ENCODE measurements at places on chromosomes 2 and 18. TPM values are rescaled to one million over a fixed set of nuclear protein-coding genes. Genes with fewer than 3 reads are reported as not detected.
A peak's percentile ranks its signal among the peaks of the same experiment; 100 is the strongest.

Gene CFAP210
- total RNA-seq: not detected

Gene PXDN
- not detected for total RNA-seq

Gene ZSWIM2
- not detected for total RNA-seq

Gene PROKR1
- not detected for total RNA-seq

Gene COL5A2
- total RNA-seq: 4.7 TPM

Gene FBXO48
- 1.2 TPM for total RNA-seq

Gene ICOS
- total RNA-seq: 197 TPM

Gene ZAP70
- 167 TPM for total RNA-seq

- H3K27ac ChIP-seq: no peak overlapping the region
- H3K36me3 ChIP-seq: no peaks in the 10 kb centered on the region
- peaks cover 15% of the 10 kb centered on the region for H3K4me1 ChIP-seq
- no peak for DNase-seq
These were observed 132.7 kb downstream of the ALPK2 start for GRCh38 chr18:58496231-58496630.

GRCh38 chr18:2903006-2903405 is 56.2 kb downstream of the EMILIN2 start:
- DNase-seq: no peak
- H3K27ac ChIP-seq: no peak overlapping the region
- H3K27me3 ChIP-seq: no peaks in the 10 kb centered on the region
- H3K4me1 ChIP-seq: peaks cover 12% of the 10 kb centered on the region
- H3K4me3 ChIP-seq: no peak overlapping the region

- peaks cover 16% of the 10 kb centered on the region for H3K4me1 ChIP-seq
- DNase-seq: no peak
- no peak overlapping the region for H3K27ac ChIP-seq
- H3K4me3 ChIP-seq: no peak overlapping the region
- no peaks in the 10 kb centered on the region for H3K36me3 ChIP-seq
- no peaks in the 10 kb centered on the region for H3K27me3 ChIP-seq
These were observed 44.7 kb upstream of the DNAH7 start for GRCh38 chr2:196113061-196113974.

DNA sequence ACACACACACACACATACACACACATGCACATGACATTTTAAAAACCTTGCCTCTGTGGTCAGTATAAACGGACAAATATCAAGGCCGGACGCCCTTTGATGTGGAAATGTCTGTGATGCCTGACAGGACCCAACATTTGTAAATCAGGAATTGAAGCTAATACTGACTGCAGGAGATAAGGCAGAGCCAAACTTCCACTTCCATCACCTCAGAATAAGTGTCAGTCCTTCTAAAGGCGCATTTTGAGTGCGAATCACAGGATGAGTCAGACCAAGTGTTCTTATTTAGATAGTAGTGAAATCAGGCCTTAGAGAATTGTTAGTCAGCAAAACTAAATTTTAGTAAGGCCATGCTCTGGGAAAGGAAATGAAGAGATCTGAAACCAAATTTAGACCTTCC is 211.7 kb upstream of the LRATD1 start:
- no peak overlapping the region for H3K4me3 ChIP-seq
- H3K27me3 ChIP-seq: no peaks in the 10 kb centered on the region
- DNase-seq: no peak
- no peak overlapping the region for H3K27ac ChIP-seq
- no peaks in the 10 kb centered on the region for H3K36me3 ChIP-seq

DNA sequence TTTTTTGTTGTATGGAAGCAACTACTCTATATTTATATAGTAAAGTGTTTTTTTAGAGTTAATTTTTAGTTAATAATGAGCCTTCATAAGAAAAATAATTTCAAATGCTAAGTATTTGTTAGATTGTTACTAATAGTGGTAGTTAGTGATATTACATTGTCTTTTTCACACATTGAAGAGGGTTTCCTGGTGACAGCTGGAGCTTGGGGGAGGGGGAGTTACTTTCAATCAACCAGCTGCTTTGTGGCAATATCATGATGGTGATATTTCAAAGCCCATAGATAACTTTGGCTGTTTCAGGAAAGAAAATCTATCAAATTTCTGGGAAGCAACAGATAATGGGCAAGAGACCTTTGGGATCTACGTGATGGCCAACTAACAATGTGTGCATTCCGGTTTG is 4.1 kb downstream of the RHBDD1 start:
- no peak overlapping the region for H3K4me3 ChIP-seq
- H3K27me3 ChIP-seq: no peaks in the 10 kb centered on the region
- H3K4me1 ChIP-seq: peaks cover 67% of the 10 kb centered on the region

DNA sequence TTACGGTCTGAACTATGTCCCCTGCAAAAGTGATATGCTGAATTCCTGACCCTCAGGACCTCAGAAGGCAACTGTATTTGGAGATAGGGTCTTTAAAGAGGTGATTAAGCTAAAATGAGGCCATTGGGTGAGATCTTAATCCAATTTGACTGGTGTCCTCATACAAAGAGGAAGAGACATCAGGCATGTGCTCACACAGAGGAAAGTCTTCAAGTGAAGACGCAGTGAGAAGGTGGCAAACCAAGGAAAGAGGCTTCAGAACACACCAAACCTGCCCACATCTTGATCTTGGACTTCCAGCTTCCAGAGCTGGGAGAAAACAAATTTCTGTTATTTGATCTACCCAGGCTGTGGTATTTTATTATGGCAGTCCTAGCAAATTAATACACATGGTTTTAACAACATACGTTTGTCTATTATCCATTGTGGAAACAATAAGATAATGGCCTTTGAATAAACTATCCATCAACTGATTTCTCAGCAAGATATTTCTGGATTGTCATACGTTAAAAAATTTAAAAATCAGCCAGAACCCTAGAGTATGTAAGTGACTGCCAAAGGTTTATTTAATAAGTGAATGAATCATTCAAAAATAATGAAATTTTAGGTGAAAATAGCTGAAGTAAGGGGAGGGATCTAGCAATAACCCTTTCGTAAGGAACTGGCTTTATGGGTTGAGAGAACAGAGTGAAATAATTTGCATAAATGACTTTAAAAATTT is 6.5 kb downstream of the WIPF1 start:
- no peak for DNase-seq
- peaks cover 67% of the 10 kb centered on the region for H3K4me1 ChIP-seq
- H3K36me3 ChIP-seq: peaks cover 28% of the 10 kb centered on the region
- H3K4me3 ChIP-seq: peak overlapping the region; percentile 3
- peak overlapping the region; percentile 91 for H3K27ac ChIP-seq
- H3K27me3 ChIP-seq: no peaks in the 10 kb centered on the region

GRCh38 chr2:112216167-112216566 is 38.7 kb downstream of the ZC3H8 start:
- no peak overlapping the region for H3K4me3 ChIP-seq
- peaks cover 4% of the 10 kb centered on the region for H3K4me1 ChIP-seq
- DNase-seq: no peak

- H3K27me3 ChIP-seq: no peaks in the 10 kb centered on the region
- H3K4me1 ChIP-seq: peaks cover 6% of the 10 kb centered on the region
- H3K4me3 ChIP-seq: no peak overlapping the region
- H3K36me3 ChIP-seq: peaks cover 36% of the 10 kb centered on the region
- no peak overlapping the region for H3K27ac ChIP-seq
These were observed 172.0 kb downstream of the SRBD1 start for GRCh38 chr2:45438872-45439665.

- H3K27ac ChIP-seq: no peak overlapping the region
- no peaks in the 10 kb centered on the region for H3K27me3 ChIP-seq
- H3K4me3 ChIP-seq: no peak overlapping the region
- no peak for DNase-seq
These were observed 115.8 kb upstream of the FSHR start for GRCh38 chr2:49270091-49270490.

GRCh38 chr2:129699781-129700573 is 279.5 kb upstream of the RAB6C start:
- no peak for DNase-seq
- H3K27me3 ChIP-seq: peaks cover 6% of the 10 kb centered on the region
- no peak overlapping the region for H3K27ac ChIP-seq
- H3K4me3 ChIP-seq: no peak overlapping the region
- H3K36me3 ChIP-seq: no peaks in the 10 kb centered on the region

GRCh38 chr2:207252979-207253645 is 87.4 kb upstream of the KLF7 start:
- no peaks in the 10 kb centered on the region for H3K36me3 ChIP-seq
- peaks cover 12% of the 10 kb centered on the region for H3K4me1 ChIP-seq
- H3K27ac ChIP-seq: no peak overlapping the region
- H3K4me3 ChIP-seq: no peak overlapping the region
- H3K27me3 ChIP-seq: no peaks in the 10 kb centered on the region
- DNase-seq: no peak

DNA sequence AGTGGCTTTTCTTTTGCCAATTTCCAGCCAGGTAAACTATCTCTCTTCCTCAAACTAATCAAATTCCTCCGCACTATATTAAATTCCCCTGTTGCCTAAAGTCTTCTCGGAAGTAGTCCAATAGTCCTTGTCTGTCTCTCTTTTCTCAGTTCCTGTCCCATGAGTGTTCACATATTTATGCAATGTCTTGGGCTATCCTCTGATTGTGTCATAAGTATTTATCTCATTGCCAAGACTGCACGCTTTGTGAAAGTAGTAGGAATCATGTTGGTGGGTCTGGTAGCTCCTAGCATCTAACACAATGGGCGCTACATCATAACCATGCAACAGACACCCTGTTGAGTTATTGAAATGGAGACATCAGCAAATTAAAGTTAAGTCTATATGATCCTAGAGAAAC is 59.9 kb upstream of the POU3F3 start:
- H3K36me3 ChIP-seq: no peaks in the 10 kb centered on the region
- H3K27ac ChIP-seq: no peak overlapping the region
- no peaks in the 10 kb centered on the region for H3K4me1 ChIP-seq
- no peak for DNase-seq
- H3K27me3 ChIP-seq: peaks cover 5% of the 10 kb centered on the region
- H3K4me3 ChIP-seq: no peak overlapping the region

DNA sequence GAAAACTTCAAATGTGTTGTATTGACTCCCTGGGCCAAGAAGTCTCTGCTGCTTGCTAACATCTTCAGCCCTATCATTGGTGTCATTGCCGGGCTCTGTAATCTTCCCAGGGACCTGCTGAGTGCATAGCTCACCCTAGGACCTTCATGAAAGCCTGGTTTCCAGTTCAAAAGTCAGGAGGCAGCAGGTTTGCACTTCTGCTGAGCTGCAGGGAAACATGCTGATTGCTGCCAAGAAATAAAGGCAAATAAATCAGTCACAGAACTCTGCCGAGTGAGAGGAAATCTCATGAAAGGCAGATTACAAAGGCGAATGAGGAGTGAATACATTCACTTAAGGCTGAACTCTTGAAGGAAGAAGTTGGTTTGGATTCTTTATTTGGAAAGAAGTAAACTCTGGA is 1947.6 kb upstream of the CELF4 start:
- no peak for DNase-seq
- H3K4me1 ChIP-seq: no peaks in the 10 kb centered on the region
- H3K36me3 ChIP-seq: no peaks in the 10 kb centered on the region
- H3K27ac ChIP-seq: no peak overlapping the region
- H3K27me3 ChIP-seq: no peaks in the 10 kb centered on the region

- H3K27me3 ChIP-seq: no peaks in the 10 kb centered on the region
- no peaks in the 10 kb centered on the region for H3K36me3 ChIP-seq
- H3K4me3 ChIP-seq: no peak overlapping the region
- H3K4me1 ChIP-seq: peaks cover 2% of the 10 kb centered on the region
- DNase-seq: no peak
- H3K27ac ChIP-seq: no peak overlapping the region
These were observed 74.5 kb downstream of the KCTD18 start for GRCh38 chr2:200435379-200435778.

DNA sequence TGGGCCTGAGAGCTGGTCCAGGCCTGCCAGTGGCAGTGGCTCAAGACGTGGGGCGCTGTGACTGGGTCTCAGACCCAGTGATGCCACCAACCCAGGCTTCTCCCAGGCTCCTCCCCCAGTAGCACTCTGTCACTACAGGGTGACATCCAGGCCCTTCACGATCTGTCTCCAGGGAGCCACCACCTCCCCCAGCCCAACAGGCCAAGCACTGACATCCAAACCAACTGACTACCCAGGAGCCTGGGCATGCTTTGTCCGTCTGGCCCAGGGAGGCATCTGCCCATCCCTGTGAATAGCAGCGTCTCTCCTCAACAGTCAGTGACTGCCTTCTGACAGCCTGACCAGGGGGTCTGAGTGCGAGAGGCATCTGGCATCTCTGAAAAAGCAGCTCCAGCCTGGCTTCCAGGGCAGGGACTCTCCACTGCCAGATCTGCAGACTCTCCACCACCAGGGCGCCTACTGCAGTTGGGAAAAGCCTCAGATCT is 13.0 kb downstream of the TEX44 start:
- peak overlapping the region; percentile 27 for H3K4me3 ChIP-seq
- no peak for DNase-seq
- peaks cover 11% of the 10 kb centered on the region for H3K4me1 ChIP-seq
- no peak overlapping the region for H3K27ac ChIP-seq
- no peaks in the 10 kb centered on the region for H3K27me3 ChIP-seq

GRCh38 chr18:72492497-72492896 is 51.6 kb downstream of the CBLN2 start:
- H3K4me1 ChIP-seq: no peaks in the 10 kb centered on the region
- H3K4me3 ChIP-seq: no peak overlapping the region
- H3K27ac ChIP-seq: no peak overlapping the region
- DNase-seq: no peak
- H3K36me3 ChIP-seq: no peaks in the 10 kb centered on the region

GRCh38 chr2:74096052-74096451 is 51.7 kb downstream of the BOLA3 start:
- H3K27ac ChIP-seq: no peak overlapping the region
- H3K36me3 ChIP-seq: peaks cover 20% of the 10 kb centered on the region
- H3K27me3 ChIP-seq: no peaks in the 10 kb centered on the region
- no peak for DNase-seq

Data from activated naive CD4-positive, alpha-beta T cell treated with anti-CD3 and anti-CD28 coated beads for 36 hours (primary cell).